ENCODE measurements at places on chromosomes 12 and 14.

DNA sequence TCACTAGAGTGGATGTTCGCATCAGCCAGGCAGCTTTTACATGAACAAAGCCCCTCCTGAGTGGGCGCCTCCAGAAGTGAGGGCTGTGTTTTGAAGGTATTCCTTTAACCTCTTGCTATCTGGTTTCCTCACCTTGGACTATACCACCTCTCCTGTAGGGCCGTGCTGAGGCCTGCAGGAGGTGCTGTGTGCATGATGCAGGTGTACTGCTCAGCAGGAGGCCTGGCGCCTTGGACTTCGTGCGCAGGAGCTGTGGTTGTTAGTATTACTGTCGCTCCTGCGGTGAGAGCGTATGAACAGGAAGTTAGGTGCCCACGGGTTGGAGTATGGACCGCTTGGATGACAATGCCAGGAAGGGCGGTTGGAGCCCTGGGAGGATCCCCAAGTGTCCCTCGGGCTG lies 130.7 kb downstream of the TSPAN9 start:
- no peak for DNase-seq
- H3K27me3 ChIP-seq = no peaks in the 10 kb centered on the region
- no peak overlapping the region for H3K4me3 ChIP-seq

GRCh38 chr14:103692159-103692558 lies 23.1 kb downstream of the XRCC3 start:
- peaks cover 6% of the 10 kb centered on the region for H3K4me1 ChIP-seq
- H3K36me3 ChIP-seq = no peaks in the 10 kb centered on the region
- H3K4me3 ChIP-seq = no peak overlapping the region
- DNase-seq = no peak
- no peaks in the 10 kb centered on the region for H3K27me3 ChIP-seq
- no peak overlapping the region for H3K27ac ChIP-seq

DNA sequence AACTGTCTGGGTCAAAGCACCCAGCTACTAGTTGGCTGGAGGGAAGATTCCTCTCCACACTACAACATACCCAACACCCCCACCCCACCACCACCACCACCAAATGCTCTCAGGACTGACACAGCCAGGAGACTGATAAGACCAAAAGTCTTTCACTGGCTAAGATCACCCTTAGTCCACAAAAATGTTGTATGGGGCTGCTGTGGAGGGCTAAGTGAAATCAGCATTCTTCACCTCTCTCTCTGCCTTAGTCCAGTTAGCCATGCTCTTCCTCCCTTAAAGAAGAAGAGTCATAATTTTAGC lies 106.2 kb downstream of the NUAK1 start:
- no peaks in the 10 kb centered on the region for H3K36me3 ChIP-seq
- H3K4me1 ChIP-seq = no peaks in the 10 kb centered on the region
- H3K27ac ChIP-seq = no peak overlapping the region
- DNase-seq = no peak

DNA sequence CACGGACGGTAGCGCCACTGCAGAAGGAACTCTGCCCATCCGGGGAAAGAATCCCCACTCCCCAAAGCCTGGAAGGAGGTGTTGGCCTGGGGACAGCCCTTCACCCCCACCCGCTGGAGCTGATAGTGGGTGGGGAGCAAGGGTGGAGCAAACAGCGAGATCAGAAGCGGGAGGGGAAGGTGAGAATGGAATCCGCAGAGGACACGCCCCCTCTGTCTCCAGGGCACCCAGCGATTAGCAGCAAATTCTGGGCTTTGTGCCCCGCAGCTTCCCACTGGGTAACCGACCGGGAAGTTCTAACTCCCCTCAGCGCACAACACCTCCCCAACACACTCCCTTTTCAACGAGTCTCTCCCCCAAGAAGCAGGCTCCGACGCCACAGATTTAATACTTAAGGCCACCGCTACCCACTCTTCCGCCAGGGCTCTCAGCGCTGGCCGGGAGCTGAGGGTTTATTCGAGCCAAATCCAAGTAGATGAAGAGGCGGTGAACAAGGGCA lies 1.4 kb downstream of the SLC25A29 start:
- peak overlapping the region; percentile 69 for H3K4me3 ChIP-seq
- H3K27ac ChIP-seq = peak overlapping the region; percentile 79
- no peaks in the 10 kb centered on the region for H3K36me3 ChIP-seq
- peak; percentile 58 for DNase-seq
- H3K4me1 ChIP-seq = peaks cover 24% of the 10 kb centered on the region

- no peak for DNase-seq
- H3K27me3 ChIP-seq = no peaks in the 10 kb centered on the region
Observed at GRCh38 chr12:123389560-123390351, 5.8 kb downstream of the KMT5A start.

- no peaks in the 10 kb centered on the region for H3K27me3 ChIP-seq
- no peak overlapping the region for H3K4me3 ChIP-seq
- no peaks in the 10 kb centered on the region for H3K4me1 ChIP-seq
- DNase-seq = no peak
Observed at GRCh38 chr14:96238676-96239265, 17.2 kb upstream of the BDKRB1 start.

- H3K36me3 ChIP-seq = no peaks in the 10 kb centered on the region
- no peak overlapping the region for H3K4me3 ChIP-seq
- no peaks in the 10 kb centered on the region for H3K27me3 ChIP-seq
- no peak overlapping the region for H3K27ac ChIP-seq
- no peaks in the 10 kb centered on the region for H3K4me1 ChIP-seq
Observed at GRCh38 chr14:89269404-89269803, 147.6 kb downstream of the FOXN3 start.

DNA sequence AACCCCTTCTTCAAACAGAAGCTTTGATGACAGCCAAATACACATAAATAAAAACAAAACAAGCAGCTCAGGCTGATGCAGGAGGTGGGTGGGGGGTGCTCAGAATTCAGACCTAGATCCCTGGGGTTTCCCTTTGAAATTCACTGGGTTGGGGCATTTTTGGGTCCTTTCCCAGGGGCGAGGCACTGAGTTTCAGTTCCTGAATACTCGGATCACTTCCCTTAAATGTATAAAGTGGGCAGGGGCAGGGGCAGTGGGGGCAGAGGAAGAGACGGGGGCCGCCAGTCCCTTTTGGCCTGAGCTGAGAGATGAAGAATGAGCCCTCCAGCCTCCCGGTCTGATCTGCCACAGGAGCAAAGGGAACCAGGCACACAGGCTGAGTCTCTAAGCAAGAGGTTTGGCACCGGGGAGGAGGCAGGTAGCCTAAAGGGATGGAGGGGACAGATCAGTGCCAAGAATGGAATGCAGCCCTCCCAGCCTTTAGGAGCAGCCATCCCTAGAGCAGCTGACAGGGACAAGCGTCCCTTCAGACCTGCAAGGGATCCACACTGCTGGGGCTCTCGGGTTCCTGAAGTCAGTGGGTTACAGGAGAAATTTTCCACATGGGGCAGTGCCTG lies 20.3 kb downstream of the KDM2B start:
- no peaks in the 10 kb centered on the region for H3K27me3 ChIP-seq
- H3K4me1 ChIP-seq = no peaks in the 10 kb centered on the region
- DNase-seq = no peak
- no peak overlapping the region for H3K4me3 ChIP-seq

GRCh38 chr12:31714406-31715271 lies 14.2 kb downstream of the AMN1 start:
- H3K4me1 ChIP-seq = no peaks in the 10 kb centered on the region
- no peaks in the 10 kb centered on the region for H3K36me3 ChIP-seq
- DNase-seq = no peak

All from uterus (tissue), 4 donors.